ENCODE measurements at places on chromosomes 13 and 19.

DNA sequence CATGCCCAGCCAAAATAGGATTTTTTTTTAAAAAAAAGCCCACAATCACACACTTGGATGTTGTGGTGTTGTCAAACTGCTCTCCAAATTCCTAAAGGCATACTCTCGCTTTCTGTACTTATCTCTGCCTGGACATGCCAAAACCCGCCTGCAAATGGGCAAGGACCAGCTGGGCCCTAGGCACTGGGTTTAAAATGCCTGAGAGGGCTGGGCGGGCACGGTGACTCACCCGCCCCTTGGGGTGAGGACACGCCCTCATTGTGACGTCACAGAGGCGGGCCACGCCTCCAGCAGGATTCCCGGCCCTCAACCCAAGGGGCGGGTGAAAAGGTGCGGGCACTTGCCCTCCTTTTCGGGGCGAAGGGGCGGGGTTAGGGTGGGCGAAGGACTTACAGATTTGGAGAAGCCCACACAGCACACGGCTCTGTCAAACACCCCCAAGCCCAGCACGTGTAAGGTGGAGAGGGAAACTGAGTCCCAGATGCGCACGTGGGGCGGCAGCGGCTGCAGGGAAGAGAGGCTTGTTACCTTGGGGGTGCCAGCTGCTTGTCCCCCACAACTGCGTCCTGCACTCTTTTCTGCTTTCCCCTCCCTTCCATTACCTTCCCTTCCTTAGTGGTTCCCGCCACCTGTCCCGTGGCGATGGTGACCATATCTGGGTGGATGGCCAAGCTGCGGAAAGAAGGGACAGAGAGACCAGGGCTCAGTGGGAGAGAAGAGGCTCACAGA, 6.6 kb downstream of the EML2 start:
- no peak for DNase-seq

DNA sequence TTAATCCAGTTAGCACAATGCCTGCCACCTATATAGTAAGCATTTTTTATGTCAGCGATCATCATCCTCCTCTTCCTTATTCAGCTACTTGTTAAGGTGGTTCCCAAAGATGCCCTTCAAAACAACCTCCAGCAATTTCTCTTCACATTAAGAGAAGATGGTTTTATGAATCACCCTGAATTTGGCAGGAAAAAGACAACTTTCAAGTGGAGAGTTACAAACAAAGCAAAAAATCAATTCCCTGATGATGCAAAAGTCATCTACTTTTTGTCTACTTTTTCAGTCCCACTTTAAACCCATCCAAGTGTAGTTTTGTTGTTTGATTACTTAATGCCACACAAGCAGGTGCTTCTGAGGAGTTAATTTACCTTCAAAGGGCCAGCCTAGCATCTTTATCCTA, 139.1 kb upstream of the SERP2 start:
- DNase-seq = no peak

DNA sequence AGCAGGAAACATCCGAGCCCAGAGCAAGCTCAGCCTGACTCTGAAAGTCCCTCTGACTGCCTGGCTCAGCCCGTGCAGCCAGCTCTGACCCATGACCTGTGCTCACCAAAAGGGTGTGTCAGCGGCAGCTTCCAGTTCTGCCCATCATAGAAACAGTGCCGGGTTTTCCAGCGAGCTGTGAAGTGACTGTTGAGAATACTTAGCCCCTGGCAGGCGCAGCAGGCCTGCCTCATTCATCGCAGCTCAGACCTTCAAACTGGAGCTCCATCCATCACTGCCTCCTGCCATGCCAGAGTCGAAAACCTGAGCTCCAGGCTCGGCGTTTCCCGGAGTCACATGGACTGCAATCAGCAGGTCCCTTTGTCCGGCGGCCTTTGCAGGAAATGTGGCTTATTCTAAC, 16.3 kb upstream of the GSX1 start:
- no peak for DNase-seq

GRCh38 chr13:75685239-75685697, 49.1 kb downstream of the LMO7 start:
- DNase-seq = no peak

GRCh38 chr13:24147570-24147963, 13.0 kb upstream of the SPATA13 start:
- DNase-seq = no peak

- peak; percentile 76 for DNase-seq
These were observed 9.6 kb downstream of the GIPR start for GRCh38 chr19:45677351-45678230.

GRCh38 chr19:7661744-7662538, 6.9 kb upstream of the RETN start:
- DNase-seq = no peak

- no peak for DNase-seq
These were observed 228.3 kb downstream of the KLF5 start for GRCh38 chr13:73286942-73287620.

GRCh38 chr13:44267980-44268379, 105.6 kb upstream of the SERP2 start:
- no peak for DNase-seq

GRCh38 chr13:52804202-52804641, 44.2 kb downstream of the PCDH8 start:
- DNase-seq = no peak

- DNase-seq = no peak
These were observed 1.5 kb downstream of the MYPOP start for GRCh38 chr19:45900738-45901431.

- no peak for DNase-seq
These were observed 243.3 kb downstream of the DCT start for GRCh38 chr13:94236132-94236531.

- DNase-seq = no peak
These were observed 2.5 kb downstream of the HAUS5 start for GRCh38 chr19:35615036-35615435.

- DNase-seq = no peak
These were observed 1.6 kb downstream of the TTYH1 start for GRCh38 chr19:54416695-54417491.

GRCh38 chr13:33940898-33941297, 122.9 kb downstream of the RFC3 start:
- no peak for DNase-seq

DNA sequence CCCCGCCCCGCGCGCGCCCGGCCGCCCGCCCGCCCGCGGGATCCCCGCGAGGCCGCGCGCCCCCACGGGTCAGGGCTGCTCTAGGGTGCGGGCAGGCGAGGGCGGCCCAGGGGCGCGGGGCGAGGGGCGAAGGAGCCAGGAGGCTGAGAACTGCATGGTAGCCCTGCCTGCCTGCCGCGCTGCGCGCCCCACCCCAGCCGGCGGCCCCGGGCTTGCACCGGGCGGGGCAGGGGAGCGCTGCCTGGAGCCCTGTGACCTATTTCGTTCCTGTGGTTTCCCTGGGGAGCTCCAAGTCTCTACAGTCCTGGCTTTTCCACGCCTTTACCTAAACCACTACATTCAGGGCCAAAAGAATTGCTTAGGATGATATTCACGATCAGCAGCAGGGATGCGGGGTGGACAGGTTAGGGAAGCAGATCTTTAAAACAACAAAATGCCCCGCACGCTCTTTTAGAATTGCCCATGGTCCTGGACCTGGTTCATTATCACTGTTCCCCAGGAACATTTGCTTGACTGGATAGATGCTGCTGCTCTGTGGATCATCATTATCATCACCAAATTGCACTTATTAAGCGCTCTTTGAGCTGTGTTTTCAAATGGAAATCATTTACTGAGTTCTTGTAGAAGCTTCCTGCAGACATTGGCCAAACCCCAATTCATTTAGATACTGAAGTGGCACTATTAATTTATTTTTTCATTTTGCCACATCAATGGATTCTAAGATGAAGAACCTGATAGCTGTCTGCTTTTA, 421 bp upstream of the GPR12 start:
- DNase-seq = no peak

GRCh38 chr19:39874404-39874803, 28.2 kb upstream of the FBL start:
- no peak for DNase-seq

GRCh38 chr19:10975374-10976130, 14.7 kb downstream of the SMARCA4 start:
- DNase-seq = no peak

DNA sequence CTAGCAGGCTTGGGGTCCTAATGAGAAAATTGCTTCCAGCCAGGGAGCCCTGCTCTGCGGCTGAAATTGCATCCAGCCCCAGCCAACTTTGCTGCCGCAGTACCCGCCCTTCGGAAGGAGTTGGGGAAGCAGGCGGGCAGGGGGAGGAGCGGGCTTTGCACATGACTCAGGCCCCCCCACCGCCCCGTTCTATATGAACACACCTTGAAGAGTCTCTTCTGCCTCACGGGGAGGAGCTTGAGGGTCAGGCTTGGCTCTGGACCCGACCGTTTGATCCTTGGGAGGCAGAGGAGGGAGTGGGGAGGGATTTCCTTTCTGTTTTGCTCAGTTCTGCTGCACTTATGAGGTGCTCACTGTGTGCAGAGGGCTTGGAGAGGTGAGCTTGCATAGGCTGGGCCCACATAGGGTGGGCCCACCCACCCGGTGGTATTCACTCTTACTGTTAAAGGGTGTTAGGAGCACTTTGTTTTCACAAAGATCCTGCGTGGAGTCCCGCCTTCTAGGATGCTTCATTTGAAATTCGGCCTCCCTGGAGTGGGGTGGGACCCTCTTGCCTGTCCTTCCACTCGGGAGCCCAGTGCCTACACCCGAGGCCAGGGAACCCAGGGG, 46.5 kb downstream of the LYL1 start:
- DNase-seq = no peak

DNA sequence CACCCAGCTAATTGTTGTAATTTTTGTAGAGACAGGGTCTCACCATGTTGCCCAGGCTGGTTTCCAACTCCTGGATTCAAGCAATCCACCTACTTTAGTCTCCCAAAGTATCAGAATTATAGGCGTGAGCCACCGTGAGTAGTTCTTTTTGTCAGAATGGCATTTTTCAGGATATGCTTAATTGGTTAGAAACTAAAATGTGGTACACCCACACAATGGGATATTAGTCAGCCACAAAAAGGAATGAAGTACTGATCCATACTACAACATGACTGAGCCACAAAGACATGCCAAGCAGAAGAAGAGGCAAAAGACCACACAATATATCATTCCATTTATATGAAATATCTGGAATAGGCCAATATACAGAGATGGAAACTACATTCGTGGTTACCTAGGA, 41.7 kb upstream of the MAP3K10 start:
- no peak for DNase-seq

GRCh38 chr19:30719189-30719998, 347.2 kb downstream of the ZNF536 start:
- DNase-seq = no peak

DNA sequence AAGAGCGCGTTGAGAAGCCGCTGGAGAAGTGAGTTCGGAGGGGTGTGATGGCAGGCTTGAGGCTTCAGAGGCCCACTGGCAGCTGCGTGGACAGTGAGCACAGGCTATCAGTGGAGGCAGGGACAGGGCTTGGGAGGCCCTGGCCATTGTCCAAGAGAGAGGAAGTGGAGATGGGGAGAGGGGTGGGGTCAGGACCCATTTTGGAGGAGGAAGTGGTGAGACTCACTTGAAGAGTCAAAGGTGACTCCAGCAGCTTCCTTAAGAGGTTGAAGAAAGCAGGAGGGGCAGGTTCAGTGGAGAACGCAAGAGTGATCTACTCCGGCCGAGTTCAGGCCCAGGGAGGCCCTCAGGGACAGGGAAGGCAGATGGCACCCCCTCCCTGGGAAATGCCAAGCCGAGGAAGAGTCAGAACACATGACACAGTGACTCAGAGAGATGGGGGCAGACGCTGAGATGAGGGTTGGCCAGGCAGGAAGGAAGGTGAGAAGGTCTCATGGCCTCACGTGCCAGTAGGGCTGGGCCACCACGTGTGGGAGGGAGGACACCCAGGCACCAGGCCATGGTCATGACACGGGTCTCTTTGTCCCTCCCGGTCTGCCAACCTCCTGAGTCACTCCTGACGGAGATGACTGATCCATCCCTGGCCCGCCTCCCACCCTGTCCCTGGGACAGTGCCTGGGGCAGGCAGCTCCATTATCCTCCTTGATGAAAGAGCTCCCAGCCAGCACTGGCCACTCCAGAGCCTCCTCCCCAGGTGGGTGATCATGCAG, 10.1 kb upstream of the CD22 start:
- no peak for DNase-seq

DNA sequence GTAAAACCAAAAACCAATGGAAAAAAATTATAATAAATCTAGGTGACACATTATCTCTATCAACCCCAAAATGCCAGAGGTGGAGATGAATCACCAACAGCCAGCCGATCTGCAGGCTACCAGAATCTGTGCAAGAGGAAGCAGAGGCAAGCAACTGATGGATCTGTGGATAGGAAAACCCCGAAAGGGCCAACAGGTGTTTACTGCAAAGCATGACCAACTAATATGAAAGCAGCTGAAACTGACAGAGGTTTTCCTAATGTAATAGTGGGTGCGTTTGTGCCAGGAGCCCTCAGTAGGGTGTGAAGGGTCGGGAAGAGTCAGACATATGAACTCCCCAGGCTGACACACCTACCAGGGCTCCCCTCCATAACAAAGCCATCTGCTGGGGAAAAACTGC, 554.6 kb downstream of the RFC3 start:
- DNase-seq = no peak

All from NCI-H1048 (cell line).